ENCODE measurements at places on chromosomes 13 and 19. TPM values are rescaled to one million over a fixed set of nuclear protein-coding genes. Genes with fewer than 3 reads are reported as not detected.

DNA sequence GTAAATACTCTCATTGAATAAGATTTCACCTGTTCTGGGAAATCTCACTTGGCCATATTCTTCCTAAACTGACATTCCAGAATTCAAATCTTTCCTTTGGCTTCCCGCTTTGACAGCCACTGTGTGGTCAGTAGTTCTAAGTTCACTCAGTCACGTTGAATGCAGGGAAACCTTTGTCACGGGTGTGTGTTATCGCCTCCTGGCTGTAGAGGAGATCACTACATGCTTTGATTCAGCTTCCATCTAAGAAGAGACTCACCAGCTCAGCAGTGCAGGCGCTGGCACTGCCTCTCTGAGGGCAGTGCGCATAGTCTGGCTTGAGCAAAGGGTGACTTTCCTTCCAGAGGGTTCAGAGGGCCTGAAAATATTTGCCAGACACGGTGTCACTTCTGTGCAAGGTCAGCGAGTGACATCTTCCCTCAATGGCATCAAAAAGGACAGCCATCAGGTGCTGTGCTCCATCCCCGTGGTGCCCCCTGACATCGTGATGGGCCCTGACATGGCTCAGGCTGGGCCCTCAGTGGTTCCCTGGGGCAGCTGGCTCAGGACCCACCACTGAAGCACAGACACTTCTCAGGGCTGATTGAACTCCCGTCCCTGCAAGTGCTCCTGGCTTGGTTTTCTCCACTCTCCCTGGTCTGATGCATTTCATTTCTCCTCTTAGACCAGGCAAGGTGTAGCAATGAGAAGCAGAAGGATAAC lies 635.4 kb upstream of the ARGLU1 start:
- DNase-seq, result no peak

DNA sequence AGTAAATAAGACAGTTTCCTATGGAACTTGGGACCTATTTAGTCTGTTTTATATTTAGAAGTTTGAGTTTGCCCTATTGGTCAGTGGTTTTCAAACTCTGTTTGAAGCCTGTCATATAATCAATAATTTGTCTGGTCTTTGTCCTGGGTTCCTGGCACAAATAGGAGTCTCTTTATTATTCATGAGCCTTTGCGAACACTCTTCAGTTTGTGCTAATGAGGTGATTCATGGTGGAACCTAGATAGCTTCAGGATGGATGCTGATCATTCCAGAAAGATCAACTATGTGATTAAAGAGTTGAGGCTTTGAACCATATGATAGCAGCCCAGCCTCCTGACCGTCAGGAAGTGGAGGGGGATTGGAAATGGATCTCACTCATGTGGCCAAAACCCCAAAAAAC lies 10.0 kb upstream of the VWA8 start:
- no peak for DNase-seq

- DNase-seq, result no peak
These were observed 106.8 kb downstream of the DNAJC3 start for GRCh38 chr13:95783747-95784146.

GRCh38 chr13:93740334-93740733 lies 513.7 kb downstream of the GPC6 start:
- DNase-seq, result no peak

GRCh38 chr13:98273824-98274742 lies 97.0 kb upstream of the RNF113B start:
- DNase-seq, result no peak

DNA sequence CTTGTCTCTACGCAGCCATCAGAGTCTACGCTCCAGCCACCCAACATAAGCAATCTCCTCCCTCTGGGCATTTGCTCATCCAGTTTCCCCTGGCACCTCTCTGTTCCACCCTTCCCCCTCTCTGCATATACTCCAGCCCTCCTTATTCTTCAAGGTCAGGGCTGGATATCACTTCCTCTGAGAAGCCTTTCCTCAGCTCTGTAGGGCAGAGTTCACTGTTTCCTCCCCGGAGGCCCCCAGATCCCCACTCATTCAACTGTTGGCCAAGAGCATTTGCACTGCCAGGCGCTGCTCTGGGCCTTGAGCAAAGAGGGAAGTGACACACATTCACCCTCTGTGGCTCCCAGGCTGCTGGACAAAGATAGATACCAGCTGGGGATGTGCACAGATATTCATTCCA lies 3.3 kb downstream of the FCGRT start:
- DNase-seq, result no peak

- no peak for DNase-seq
These were observed 46.4 kb downstream of the CELF5 start for GRCh38 chr19:3270902-3271301.

- no peak for DNase-seq
These were observed 106.3 kb downstream of the FGF9 start for GRCh38 chr13:21777166-21777565.

- no peak for DNase-seq
These were observed 10.8 kb downstream of the C2CD4C start for GRCh38 chr19:397941-398706.

DNA sequence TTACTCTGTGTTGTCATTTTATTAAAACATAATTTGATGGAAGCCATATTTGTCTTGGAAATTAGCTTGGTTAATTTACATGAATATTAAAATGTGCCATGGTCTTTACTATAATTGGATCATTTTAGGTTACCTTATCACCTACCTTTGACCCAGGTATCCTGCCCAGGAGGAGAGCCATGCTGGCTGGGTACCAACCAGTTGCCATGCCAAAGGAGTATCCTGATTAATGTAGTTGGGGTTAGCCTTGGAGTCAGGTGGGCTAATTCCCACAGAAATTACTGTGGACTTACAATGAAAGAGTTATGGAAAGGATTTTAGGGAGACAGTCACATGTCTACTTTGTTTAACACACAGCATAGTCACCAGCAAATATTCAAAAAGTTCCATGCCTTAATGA lies 32.0 kb downstream of the NDFIP2 start:
- no peak for DNase-seq

DNA sequence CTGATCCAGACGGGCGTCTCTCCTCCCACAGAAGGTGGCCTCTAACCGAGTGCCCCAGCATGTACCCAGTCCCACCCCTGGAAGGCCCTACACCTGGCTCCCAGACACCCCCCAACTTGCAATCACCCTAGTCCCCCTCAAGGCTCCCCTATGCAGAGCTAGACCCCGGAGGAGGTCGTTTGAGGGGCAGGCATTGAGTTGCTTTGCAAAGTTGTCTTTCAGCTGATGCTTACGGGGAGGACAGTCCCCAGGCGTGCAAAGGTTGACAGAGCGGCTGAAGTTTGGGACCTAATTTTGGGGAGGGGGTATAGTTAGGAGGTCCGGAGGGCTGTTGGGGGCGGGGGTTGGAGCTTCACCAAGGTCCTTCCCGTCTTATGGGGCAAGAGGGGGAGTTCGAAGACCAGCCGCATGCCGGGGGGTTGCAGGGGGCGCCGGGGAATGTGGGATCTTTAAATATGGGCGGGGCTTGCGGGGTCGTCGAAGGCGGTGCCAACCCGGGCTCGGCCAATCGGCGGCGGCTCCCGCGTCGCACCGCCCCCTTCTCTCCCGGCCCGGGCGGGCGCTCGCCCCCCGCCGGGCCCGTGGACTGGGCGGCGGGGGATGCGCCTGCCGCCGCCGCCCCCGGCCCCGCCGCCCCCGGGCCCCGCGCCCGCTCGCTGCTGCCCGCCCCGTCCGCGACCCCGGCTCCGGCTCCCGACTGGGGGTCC lies at the start of gene KCNN1:
Gene KCNN1, plus strand, starts transcription at position 558 of the 707 bp plus-strand sequence. CDS start 6,782 bp downstream, outside the sequence.
- DNase-seq, result peak; percentile 38

GRCh38 chr19:46824890-46825730 lies 25.5 kb downstream of the AP2S1 start:
- DNase-seq, result no peak

- no peak for DNase-seq
These were observed 142.0 kb upstream of the TSHZ3 start for GRCh38 chr19:31491242-31491641.

- no peak for DNase-seq
These were observed 10.6 kb downstream of the REXO1 start for GRCh38 chr19:1837625-1838105.

GRCh38 chr19:17989425-17990094 lies 18.4 kb upstream of the ARRDC2 start:
- DNase-seq, result no peak

PRSS57 gene
- 0.18 TPM for polyA plus RNA-seq

PDX1 gene
- polyA plus RNA-seq, result not detected

NLRP5 gene
- not detected for polyA plus RNA-seq

RPS28 gene
- not detected for polyA plus RNA-seq

COLGALT1 gene
- 64.5 TPM for polyA plus RNA-seq

ICAM5 gene
- polyA plus RNA-seq, result not detected

CYP2A7 gene
- not detected for polyA plus RNA-seq

VSTM1 gene
- not detected for polyA plus RNA-seq

LRG1 gene
- not detected for polyA plus RNA-seq

SMIM44 gene
- polyA plus RNA-seq, result not detected
